Activated CD4-positive, alpha-beta T cell treated with anti-CD3 and anti-CD28 coated beads for 4 hours (primary cell): ENCODE measurements at places on chromosomes 5 and 9.

GRCh38 chr5:173498739-173499470 is 117.5 kb downstream of the BOD1 start:
- DNase-seq, result no peak

DNA sequence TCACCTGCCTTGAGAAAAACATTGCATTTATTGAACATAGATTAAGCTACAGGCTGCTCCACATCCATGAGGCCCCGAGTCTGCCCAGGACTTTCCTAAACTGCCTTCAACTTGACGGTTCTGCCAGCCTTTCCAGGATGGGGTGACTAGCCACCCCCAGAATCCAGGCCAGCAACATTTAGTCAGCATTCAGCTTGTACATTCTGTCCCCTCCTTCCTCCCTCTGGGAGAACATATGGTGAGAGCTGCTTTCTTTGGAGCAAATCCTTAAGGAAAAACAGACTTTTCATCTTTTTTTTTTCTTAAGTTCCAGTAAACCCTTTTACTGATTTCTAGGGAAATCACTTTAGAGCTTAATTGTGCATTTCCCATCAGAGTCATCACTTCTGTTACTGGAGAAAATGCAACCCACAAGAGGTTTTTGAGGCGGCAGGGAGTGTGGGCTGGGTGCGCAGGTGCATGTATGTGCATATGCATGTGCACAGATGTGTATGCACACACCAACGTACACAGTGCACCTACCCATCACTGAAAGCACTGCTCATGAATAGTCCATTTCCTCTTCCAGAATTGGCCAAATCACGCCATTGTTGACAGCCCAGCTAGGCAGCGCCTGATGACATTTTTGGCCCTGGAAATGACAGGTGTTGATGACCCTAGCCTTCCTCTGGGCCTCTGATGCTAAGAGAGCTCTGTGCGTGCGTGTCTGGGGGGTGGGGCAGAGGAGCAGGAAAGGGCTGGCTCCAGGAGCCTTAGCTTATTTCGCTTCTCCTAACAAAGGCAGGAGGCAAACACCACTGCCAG is 145.6 kb downstream of the HSD17B3 start:
- DNase-seq, result no peak

DNA sequence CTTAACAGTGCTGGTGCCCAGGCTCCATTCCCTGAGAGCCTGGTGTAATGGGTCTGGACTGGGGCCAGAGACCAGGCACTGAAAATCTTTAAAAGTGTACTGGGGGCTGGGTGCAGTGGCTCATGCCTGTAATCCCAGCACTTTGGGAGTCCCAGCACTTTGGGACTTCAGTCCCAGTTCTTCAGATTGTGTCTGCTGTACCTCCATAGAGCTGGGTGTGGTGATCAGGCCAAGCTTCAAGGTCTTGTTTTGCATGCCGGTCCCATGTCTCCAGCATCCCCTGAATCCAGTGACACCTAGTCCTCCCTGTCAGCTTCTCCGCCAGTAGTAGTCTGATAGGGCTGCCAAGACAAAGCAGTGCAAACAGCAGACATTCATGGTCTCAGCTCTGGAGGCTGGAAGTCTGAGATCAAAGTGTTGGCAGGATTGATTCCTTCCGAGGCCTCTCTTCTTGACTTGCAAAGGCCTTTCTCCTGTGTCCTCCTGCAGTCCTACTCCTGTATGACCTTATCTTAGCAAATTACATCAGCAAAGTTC is 108.2 kb downstream of the SYK start:
- DNase-seq, result no peak

GRCh38 chr5:1314564-1314982 is 19.7 kb upstream of the TERT start:
- DNase-seq, result no peak

- DNase-seq, result no peak
Measured at GRCh38 chr9:27447031-27447683, 76.9 kb upstream of the IFNK start.

DNA sequence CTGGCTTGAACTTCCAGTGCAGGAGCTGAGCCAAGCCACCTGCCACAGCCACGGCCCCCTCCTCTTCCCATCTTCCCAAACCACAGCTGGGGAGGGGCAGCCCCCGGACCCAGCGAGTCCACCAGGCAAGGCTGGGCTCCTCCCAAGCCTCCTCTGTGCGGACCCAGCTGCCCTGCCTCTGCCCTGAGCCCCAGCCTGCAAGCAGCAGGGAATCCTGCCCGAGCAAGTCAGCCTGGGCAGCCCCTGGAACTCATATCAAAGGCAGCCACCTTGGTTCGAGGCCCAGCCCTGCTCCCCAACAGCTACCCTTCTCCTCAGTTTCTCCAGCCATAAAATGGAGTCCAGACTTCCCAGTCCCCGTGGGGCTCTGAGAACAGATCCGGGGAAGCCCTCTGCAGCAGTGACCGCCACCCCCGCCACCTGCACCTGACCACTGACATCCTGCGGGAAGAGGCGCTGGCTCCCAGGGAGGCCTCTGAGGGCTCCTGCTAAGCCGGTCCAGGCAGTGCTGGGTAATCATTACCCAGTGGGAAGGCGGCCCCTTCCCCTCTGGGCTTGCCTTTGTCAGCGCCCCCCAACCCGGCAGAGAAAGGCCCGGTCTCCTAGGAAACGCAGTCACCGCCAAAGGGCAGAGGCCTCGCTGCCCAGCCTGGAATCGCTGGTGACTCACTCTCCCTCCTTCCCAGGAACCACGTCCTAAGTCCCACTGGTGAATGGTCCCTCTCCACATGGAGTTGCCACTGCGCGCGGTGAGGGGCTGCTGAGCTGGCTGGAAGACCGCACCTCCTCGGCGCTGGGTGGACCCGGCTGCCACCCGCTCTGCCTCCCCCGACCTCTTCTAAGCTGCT is 1.5 kb downstream of the VAV2 start:
- DNase-seq, result no peak

GRCh38 chr5:6251565-6252102 is 126.7 kb downstream of the MED10 start:
- no peak for DNase-seq

GRCh38 chr5:159904874-159905273 is 11.4 kb upstream of the ADRA1B start:
- no peak for DNase-seq

DNA sequence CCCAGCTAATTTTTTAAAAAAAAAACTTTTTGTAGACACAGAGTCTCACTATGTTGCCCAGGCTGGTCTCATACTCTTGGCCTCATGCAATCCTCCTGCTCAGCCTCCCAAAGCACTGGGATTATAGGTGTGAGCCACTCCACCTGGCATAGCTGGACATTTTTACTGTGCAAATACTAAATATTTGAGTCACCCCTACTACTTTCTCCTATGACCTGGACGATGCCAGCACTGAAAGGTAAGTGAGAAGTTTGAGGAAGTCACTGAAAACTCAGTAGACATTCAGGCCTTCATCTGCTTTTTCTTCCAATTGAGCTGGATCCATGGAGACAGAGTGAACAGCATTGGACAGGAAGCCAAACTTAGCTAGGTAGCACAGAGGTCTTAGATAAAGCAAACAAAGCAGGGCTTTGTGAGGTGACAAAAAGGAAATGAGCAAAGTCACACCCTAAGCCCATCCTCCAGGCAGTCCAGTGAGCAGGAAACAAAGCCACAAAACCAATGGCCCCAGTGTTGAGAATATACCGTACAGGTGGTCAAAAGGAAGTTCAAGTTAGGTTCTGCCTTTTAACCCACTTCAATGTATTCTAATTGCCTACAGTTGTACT is 192.6 kb upstream of the RASA1 start:
- no peak for DNase-seq

- peak; percentile 18 for DNase-seq
Measured at GRCh38 chr5:76331126-76331525, 72.0 kb upstream of the IQGAP2 start.

- DNase-seq, result no peak
Measured at GRCh38 chr9:107711542-107711941, 222.0 kb upstream of the KLF4 start.

DNA sequence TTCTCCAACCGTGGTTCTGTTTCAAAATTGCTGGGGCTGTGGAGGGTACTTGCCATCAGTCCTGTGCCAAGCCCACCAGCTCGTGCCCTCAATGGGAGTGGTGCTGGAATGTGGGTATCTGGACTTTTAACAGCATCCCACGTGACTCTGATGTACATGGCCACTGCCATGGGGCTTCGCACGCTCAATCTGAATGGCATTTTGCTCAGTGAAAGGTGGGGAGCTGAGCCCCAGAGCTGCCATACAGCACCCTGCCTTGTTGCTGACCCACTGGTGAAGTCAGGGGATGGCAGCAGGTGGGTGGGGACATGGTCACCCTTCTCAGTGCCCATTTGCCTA is 16.6 kb upstream of the SYNPO start:
- DNase-seq, result no peak

- DNase-seq, result no peak
Measured at GRCh38 chr5:14749579-14750101, 85.1 kb downstream of the OTULIN start.

DNA sequence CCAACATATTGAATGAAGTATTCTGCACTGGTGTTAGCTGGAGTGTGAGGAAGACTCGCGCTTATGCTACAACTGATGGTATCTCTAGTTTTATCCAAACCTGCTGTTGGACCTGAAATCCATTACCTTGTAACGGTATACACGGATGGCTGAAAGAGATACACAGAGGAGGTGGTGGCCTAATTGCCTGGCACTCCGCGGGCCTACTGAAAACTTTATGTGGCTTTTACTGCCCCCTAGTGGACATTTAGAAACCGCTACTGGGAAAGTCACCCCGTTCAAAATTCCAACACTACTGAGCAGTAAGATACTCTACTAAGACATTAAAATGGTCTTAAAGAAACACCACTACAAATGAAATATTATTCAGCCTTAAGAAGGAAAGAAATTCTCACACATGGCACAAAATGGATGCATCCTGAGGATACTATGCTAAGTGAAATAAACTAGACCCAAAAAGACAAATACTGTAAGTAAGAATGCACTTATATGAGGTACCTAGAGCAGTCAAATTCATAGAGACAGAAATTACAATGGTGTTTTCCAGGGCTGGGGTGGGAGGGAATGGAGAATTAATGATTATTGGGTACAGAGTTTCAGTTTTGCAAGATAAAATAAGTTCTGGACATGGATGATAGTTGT is 100.4 kb downstream of the TTLL11 start:
- DNase-seq, result peak; percentile 35

DNA sequence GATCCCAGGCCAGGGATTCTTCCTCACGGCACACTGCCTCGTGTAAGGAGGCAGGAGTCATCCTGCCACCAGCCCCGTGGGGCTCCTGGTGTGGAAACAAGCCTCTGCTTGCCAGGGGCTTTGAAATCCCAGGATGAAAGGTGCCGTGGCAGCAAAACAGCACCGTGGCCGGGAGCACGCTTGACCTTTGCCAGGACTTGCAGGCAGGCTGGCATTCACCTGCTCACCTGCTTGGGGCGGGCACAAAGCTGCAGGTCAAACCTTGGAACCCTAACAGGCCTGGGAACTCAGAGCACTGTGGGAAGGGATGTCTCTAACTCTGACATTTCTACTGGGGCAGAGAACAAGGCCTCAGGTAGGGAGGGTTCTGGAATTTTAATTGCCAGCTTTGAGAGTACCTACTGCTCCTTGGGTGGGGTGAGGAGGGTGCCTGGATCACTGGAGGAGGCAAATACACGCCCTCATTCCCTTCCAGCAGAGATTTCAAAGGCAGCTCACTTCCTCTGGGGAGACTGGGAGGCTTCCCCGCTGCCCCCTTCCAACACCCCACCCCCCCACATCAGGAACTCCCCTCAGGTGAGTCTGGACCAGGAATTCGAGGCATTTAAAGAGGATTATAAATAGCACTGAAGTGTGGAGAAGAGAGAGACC is 45.6 kb upstream of the STXBP1 start:
- no peak for DNase-seq

- no peak for DNase-seq
Measured at GRCh38 chr5:71564895-71565294, 22.2 kb upstream of the MCCC2 start.

GRCh38 chr5:59198365-59198764 is 615.5 kb downstream of the RAB3C start:
- no peak for DNase-seq

DNA sequence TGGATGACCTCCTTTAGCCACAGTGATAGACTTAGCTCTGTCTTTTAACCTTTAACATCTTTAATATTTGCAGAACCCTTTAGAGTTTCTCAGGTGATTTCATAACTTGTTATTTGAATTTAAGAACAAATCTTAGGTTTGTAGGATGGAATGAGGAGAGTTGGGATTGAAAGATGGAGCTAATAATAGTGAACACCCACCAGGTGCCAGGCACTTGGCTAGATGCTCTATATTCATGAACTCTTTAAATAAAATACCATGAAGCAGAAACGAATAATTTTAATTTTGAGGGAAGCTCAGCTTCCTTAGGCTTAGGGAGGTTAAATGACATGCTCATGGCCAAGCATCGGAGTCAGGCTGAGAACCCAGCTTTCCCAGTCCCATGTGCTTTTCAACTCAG is 19.4 kb upstream of the CARNMT1 start:
- DNase-seq, result no peak

DNA sequence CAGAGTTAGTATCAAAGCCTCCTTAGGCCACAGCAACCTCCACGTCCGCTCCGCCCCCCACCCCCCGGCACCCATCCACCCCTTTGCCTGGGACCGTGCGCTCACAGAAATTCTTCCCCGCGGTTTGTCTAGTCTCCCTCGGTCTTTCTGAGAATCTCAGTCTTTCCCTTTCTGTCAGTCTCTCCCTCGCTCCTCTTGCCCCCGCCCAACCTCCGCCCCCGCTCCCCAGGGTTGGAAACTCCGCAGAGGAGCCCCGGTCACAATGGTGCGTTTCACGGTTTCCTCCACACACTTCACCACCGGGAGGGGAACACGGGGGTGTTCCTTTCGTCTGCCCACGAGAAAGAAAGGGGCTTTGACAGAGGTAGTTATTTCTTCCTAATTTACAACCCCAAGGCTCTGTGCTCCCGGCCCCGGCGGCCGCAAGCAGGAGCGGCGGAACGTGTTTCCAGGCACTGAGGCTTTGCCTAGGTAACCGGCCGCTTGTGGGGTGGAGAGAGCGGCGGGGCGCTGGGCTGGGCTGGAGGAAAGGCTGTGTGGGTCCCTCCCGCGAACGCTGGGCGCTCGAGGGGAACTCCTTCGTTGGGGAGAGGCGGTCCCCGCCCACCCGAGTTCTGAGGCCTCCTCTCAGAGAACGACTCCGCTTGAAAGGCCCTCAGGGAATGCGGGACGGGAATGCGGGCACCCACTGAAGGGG is 2.1 kb downstream of the NR4A3 start:
- peak; percentile 90 for DNase-seq

GRCh38 chr5:171975262-171975876 is 31.1 kb downstream of the FBXW11 start:
- no peak for DNase-seq

- DNase-seq, result no peak
Measured at GRCh38 chr9:116081435-116082115, 72.0 kb upstream of the PAPPA start.

- no peak for DNase-seq
Measured at GRCh38 chr9:70672161-70672649, 257.7 kb upstream of the KLF9 start.

DNA sequence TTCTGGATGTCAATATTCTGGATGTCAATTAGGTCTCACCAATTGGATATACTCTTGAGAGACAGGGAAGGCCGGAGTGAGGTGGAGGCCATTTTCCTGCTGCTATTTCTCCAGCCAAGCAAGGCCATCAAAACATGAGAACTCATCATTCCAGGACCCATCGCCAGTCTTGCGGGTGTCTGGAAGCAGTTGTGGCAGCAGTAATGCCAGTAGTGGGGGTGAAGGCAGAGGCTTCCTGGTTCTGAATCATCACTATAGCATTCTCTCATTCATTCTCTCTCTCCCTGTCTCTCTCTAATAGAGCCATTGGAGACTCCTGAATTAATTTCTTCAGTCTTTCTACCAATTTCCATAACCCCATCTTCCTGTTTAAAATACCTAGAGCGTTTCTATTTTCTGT is 71.8 kb downstream of the EGFLAM start:
- DNase-seq, result no peak

GRCh38 chr5:72503888-72504491 is 3.2 kb downstream of the ZNF366 start:
- no peak for DNase-seq
